ENCODE measurements at places on chromosomes 6 and 20.

- no peak for DNase-seq
Observed at GRCh38 chr20:62117362-62117646, 5.0 kb upstream of the LSM14B start.

- DNase-seq: no peak
Observed at GRCh38 chr20:9626357-9626756, 112.0 kb downstream of the LAMP5 start.

- DNase-seq: no peak
Observed at GRCh38 chr20:25066386-25066785, 8.4 kb upstream of the ACSS1 start.

DNA sequence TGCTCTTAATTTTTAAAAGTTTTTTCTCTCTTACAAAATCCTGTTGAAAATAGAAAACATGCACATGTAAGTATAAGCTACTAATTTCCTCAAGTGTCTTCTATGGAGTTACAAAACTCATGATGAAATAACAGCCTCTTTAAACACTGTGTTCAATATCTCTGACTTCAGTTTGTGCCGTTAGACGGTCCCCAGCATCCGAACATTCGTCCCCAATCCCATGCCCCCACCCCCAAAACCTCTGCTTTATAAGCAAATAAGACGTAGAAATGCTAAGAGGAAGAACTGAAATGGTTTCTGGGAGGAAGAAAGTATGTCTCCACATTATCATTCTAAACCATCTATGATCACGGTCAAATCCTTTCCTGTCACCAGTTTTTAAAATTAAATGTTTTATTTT, 31.7 kb upstream of the MYB start:
- DNase-seq: no peak

DNA sequence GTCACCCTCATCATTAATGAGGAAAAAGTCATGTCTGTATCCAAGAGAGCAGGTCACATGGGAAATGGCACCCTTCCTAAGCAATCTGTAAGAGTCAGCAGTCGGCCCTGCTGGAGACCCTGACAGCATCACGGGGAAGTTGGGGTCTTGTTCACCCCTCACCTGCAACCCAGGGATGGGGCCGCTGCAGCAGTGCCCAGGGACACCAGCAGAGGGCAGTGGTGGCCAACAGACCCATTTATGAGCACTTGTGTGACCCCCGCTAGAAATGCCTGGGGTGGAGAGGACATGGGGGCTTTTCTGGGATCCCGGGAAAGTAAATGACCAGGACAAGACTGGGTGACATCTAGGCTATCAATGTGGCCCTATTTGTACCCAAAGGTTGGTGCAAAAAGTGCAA, 35.9 kb downstream of the ANKRD60 start:
- DNase-seq: no peak

DNA sequence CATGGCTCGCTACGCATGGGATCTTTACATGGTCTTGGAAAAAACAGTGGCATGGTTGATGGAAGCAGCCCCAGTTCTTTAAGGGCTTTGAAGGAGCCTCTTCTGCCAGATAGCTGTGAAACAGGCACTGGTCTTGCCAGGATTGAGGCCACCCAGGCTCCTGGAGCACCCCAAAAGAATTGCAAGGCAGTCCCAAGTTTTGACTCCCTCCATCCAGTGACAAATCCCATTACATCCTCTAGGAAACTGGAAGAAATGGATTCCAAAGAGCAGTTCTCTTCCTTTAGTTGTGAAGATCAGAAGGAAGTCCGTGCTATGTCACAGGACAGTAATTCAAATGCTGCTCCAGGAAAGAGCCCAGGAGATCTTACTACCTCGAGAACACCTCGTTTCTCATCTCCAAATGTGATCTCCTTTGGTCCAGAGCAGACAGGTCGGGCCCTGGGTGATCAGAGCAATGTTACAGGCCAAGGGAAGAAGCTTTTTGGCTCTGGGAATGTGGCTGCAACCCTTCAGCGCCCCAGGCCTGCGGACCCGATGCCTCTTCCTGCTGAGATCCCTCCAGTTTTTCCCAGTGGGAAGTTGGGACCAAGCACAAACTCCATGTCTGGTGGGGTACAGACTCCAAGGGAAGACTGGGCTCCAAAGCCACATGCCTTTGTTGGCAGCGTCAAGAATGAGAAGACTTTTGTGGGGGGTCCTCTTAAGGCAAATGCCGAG, 78.2 kb downstream of the ASXL1 start:
- no peak for DNase-seq

- no peak for DNase-seq
Observed at GRCh38 chr6:147564556-147564955, 56.1 kb downstream of the SAMD5 start.

DNA sequence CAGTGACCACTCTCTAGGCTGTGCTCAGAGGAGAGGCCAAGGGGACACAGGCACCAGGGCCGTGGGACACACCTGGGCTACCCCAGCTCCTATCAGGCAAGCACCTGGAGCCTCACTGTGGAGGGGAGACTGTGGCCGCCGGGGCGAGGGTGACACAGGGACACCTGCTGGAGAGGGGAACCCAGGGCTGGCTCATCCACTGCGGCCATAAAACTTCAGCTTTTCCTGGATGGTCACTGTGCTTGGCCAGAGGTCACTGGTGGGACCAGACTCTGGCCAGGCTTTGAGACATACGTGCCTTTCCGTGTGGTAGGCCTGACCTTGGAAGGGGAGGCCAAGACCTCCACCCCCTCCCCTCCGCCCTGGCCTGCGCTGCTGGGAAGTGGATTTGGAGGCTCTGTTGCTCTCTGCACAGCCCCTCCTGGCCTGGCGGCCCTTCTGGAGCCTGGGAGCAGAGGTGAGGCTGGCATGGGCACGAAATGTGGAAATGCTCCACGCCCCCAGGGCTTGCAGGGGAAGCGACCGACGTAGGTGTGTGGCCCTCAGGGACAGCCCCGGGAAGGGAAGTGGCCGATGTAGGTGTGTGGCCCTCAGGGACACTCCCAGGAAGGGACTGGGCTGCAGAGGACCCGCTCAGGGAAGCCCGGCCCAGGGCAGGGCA, 42.9 kb upstream of the BHLHE23 start:
- no peak for DNase-seq

- no peak for DNase-seq
Observed at GRCh38 chr20:16312998-16313397, 260.2 kb downstream of the KIF16B start.

DNA sequence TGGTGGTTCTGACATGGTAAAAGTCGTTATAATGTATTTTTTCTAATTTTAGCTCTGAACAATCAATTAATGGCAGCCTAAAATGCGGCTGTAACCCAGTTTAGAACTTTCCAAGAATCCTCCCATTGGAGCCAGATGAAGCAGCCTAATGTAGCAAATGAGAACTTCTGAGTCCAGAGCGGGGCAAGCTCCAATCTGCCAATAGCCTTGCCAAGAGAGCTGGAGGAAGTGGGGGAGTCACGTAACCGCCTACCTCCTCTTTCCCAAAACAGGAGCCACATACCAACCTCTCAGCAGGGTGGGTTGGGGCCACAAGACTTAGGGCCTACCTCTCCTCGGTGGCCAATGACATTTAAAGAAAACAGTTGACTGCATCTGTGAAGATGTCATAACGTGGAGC, 230.6 kb downstream of the SOD2 start:
- no peak for DNase-seq

DNA sequence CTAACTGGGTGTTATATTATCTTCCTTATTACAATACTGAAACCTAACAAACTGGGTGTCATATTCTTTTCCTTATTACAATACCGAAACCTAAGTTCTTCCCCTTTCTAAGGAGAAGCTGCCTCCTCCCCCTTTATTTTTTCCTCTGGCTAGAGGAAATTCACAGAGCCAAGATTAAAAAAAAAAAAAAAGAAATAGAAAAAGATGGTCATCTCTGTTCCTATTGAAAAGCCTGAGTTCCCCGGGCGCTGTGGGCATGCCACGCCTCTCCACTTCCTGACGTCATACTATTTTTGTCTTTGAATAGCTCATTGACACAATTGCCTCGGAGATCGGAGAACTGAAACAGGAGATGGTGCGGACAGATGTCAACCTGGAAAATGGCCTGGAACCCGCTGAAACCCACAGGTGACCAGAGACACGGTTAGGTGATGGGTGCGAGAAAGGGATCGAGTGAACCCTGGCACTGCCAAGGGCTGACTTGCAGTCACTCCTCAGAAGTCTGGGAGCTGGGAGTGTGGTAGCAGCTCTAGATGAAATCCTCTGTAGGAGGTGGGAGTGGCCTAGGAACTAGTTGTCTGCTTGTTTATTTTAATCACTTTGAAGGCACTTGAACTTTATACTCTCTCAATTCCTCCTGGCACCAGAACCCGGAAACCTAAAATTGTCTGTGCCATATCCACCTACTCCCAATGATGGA, 82.2 kb upstream of the NAA20 start:
- DNase-seq: no peak

DNA sequence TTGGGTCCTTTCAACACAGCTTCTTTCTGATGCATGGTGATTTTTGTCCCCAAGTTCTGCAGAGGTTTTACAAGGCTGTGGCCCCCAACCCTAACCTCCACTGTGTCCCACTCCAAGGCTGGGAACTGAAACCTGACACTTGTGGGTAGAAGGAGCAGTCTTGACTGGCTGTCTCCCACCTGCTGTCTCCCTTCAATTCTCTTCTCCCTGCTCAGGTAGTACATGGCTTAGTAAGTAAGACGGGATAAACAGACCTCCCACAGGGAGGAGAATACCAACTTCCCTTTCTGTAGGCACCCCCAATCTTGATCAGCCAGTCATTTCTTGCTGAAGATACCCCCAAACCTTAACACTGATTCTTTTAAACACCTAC, 25.0 kb downstream of the TGM6 start:
- no peak for DNase-seq

GRCh38 chr20:9119776-9120175, 50.9 kb downstream of the PLCB4 start:
- no peak for DNase-seq

DNA sequence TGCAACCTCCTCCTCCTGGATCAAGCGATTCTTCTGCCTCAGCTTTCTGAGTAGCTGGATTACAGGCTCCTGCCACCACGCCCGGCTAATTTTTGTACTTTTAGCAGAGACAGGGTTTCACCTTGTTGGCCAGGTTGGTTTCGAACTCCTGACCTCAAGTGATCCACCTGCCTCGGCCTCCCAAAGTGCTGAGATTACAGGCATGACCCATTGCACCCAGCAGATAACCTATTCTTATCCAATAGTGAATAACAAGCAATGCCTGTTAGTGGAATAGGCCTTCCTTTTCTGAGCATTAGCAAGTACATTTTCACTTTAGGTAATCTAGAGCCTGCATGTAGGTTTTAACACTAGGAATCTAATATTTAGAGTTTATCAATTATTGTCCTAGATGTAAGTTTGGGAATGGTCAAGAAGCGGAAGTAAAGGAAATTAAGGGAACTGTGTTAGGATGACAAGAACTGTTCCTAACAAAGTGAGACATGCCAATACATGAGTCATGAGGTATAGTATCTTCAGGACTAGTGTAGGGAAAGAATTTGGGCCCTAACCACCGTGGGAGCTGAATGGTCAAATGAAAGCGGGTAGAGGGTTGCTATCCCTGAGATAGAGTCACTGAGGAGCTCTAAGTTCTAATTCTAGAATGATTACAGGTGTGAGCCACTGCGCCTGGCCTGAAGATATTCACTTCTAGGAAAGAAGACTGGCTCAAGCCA, 15.0 kb downstream of the BLTP3A start:
- DNase-seq: no peak

DNA sequence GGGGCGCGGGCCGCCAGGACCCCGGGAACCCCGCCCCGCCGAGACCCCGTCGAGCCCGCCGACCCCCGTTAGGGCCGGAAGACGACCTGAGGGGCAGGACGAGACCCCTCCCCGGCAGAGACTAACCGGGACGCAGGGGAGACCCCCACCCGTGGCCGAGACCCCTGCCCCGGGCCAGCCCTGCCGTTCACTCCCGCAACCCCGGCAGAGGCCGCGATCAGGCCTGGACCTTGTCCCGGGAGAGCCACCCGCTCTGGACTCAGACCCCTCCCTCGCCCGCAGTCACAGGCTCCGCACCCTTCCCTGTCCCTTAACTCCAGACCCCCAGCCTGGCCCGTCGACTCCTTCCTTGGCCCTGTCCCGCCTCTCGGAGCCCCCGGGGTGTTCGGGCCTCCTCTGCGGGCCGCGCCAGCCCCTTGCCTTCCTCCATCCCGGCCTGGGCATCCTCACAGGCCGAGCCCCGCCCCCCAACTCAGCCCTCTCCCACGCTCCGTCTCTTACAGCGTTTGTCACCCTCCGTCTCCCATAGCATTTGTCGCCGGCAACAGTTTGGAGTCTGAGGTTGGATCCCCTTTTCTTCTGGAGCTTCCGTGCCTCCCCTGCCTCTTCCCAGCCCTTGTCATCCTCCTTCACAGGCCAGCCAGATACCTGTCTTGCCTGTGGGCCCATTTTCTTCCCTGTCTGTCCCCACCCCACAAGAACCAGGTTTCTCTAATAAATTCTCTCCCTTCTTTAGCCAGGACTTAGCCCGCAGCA, 569 bp downstream of the TCEA2 start:
- DNase-seq: no peak

- DNase-seq: no peak
Observed at GRCh38 chr20:49146442-49147225, 41.5 kb downstream of the STAU1 start.

- no peak for DNase-seq
Observed at GRCh38 chr6:82984720-82985119, 80.9 kb downstream of the UBE3D start.

DNA sequence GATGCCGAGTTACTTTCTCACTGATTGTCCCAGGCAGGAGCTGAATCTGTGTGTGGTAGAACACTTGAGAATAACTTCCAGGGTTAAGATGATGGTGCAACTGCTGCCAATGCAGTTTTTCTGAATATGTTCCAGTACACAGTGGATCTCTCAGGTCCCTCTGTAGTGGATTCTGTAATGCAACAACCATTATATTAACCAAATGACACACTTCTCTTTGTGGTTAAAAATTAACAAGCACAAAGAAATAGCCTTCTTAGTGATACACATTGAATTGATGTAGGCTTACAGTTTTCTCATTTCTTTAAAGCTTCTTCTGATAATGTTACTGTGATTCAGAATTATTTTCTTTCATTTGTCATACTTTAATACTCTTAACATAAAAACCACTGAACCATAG, 383.8 kb downstream of the ADGRB3 start:
- DNase-seq: no peak

DNA sequence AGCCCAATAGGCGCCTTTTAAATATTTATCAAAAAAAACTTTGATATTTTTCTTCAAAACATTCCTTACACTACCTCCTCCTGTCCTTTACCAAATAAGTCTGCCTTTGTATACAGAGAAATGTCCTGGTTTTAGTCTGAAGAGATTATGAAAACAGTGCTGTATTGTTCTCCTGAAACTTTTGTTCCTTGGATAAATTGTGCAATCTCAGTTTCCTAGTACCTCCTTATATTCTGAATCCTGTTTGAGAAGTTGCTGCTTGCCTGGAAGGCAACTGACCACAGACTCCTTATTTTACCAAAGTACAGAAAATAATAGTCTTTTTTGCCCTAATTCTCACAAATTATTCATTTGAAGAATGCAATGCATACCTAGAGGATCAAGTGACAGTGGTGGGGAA, 349.5 kb downstream of the EPHA7 start:
- DNase-seq: no peak
